Body of pancreas (tissue), 4 donors: ENCODE measurements at places on chromosomes 12 and 14. TPM values are rescaled to one million over a fixed set of nuclear protein-coding genes. Genes with fewer than 3 reads are reported as not detected.

Gene POMT2
- 45.2 TPM for total RNA-seq

Gene CLEC2A
- total RNA-seq, result not detected

DNA sequence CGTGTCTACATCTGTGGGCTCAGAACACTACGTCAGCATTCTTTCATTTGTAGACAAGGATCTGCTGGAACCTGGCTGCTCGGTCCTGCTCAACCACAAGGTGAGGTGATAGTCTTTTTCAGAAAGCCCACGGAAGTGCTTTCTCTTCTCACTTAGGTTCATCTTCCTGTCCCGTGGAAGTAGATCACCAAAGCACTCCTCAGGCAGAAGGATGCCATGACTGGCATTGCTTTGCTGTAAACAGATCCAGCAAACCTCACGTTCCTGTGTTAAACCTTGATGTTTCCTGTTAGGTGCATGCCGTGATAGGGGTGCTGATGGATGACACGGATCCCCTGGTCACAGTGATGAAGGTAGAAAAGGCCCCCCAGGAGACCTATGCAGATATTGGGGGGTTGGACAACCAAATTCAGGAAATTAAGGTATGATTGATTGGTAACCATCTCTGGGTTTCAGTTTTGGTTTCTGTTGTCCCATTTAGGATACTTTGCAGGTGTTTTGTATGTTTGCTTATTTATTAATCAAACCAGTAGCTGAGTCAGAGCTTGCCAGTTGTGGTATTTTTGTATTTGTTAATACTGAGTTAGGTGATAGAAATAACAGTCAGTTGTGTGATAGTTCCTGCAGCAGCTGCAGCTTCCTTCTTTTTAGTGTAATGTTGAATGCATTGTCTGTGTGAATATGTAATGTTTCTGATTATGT lies 7.5 kb downstream of the PSMC1 start:
- H3K4me1 ChIP-seq, result peaks cover 1% of the 10 kb centered on the region
- peaks cover 21% of the 10 kb centered on the region for H3K36me3 ChIP-seq
- no peak overlapping the region for H3K4me3 ChIP-seq
- H3K27ac ChIP-seq, result no peak overlapping the region
- DNase-seq, result no peak

DNA sequence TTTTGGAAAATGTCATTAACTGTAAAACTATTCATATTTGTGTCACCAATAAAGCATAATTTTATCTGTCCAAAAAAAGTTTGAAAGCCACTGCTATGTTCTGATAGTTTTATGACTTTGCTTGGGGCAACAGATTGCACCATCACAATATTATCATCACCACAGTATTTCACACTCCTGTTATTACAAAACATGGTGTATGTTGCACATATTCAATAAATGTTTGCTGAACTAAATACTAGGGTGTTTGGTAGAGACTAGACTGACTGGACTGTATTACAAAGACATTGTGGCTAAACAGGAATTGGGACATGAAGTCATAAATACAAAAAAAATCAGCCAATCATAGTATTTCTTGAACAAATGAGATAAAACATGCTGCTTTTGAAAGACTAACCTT lies 55.1 kb downstream of the PAWR start:
- peaks cover 4% of the 10 kb centered on the region for H3K4me1 ChIP-seq
- no peaks in the 10 kb centered on the region for H3K27me3 ChIP-seq
- no peaks in the 10 kb centered on the region for H3K36me3 ChIP-seq
- H3K4me3 ChIP-seq, result no peak overlapping the region
- no peak for DNase-seq
